ENCODE measurements at places on chromosomes 3 and 15.

DNA sequence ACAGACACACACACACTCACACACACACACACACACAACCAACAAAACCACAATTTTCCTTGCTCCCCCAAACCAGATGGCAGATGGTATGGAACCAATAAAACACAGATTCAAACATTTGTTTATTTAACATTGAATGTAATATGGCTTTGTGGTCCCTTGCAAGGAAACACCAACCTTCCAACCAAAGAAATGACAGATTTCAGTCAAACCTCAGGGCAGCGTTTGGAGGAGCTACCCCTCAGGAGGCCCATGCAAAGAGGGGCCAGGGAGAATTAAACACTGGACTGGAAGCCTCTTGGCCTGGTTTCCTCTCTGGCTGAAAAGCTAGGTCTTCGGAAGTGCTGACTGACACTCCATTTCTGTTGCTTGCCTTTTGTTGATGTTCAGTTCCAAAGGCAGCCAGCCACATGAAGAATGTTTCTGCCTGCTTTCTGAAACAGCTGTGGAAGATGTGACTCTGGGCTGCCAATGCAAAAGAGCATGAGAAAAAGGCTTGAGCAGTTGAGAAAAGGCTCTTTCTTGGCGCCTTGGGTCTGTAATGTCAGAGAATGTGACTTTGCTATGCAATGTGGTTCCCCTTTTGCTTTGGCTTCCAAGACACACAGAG lies 296.1 kb downstream of the RPLP1 start:
- no peak for DNase-seq

DNA sequence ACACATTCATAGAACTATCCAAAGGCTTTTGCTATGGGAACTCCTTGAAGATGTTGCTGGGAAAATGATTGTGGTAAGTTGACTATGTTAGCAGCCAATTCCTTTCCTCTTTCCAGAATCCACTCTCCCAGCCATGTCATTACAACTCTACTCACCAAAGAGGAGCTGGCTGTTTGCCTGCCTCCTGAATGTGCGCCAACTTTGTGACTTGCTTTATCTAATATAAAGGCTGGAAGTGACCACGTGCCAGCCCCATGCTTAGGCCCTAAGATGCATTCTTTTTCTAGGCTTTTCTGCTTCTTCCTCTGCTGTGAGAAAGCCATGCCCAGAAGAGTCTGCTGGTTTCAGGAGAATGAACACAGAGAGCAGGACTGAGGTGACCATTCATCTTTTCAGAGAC lies 182.2 kb downstream of the GABRB3 start:
- no peak for DNase-seq

- no peak for DNase-seq
Measured at GRCh38 chr3:43319376-43319775, 33.0 kb downstream of the SNRK start.

GRCh38 chr3:194503081-194503531 lies 16.3 kb upstream of the ATP13A3 start:
- DNase-seq, result no peak

DNA sequence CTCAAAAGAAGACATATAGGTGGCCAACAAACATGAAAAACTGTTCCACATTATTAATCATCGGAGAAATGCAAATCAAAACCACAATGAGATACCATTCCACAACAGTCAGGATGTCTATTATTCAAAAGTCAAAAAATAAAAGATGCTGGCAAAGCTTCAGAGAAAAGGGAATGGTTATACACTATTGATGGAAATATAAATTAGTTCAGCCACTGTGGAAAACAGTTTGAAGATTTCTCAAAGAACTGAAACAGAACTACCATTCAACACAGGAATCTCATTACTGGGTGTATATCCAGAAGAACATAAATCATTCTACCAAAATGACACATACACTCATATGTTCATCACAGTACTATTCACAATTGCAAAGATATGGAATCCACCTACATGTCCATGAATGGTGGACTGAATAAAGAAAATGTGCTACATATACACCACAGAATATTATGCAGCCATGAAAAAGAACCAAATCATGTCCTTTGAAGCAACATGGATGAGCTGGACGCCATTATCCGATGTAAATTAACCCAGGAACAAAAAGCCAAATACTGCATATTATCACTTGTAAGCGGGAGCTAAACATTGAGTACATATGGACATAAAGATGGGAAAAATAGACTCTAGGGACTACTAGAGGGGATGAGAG lies 32.7 kb upstream of the DGKG start:
- no peak for DNase-seq

- no peak for DNase-seq
Measured at GRCh38 chr3:117893638-117894037, 1141.0 kb downstream of the IGSF11 start.

DNA sequence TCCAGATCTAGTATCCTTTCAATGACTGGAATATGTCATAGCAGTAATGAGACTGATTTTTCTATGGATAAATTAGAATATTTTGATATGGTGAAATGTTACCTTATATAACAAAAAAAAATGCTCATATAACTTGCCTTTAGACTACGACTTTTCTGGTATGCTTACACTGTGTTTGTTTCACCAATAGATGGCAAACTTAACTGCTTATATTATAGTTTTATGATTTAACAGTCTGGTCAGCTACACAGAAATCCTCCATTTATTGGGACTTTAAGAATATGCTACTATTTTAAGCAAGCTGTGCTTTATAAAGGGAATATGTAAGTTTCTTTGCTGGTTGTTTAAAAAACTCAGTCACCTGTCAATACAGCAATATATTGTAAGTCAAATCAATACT lies 205.6 kb downstream of the VGLL3 start:
- DNase-seq, result no peak

GRCh38 chr15:89138999-89139612 lies 50.9 kb downstream of the ABHD2 start:
- DNase-seq, result no peak

DNA sequence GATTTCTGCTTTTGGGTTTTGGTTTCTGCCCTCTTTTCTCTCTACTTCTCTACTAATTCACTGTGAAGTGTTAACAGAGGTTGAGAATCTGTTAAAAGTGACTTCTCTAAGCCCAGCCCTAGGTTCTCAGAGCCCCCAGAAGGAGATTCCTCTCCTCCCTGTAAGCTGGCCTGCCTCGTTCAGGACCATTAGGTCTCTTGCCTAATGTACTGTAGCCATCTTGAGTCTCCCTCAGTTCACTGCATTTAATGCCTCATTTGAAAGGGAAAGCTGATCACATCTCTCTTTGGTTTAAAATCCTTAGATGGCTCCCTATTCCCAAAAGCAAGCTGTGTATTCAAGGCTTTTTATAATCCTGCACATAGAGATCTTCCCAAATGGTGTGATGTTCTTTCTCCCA lies 16.3 kb downstream of the RTP1 start:
- DNase-seq, result no peak

DNA sequence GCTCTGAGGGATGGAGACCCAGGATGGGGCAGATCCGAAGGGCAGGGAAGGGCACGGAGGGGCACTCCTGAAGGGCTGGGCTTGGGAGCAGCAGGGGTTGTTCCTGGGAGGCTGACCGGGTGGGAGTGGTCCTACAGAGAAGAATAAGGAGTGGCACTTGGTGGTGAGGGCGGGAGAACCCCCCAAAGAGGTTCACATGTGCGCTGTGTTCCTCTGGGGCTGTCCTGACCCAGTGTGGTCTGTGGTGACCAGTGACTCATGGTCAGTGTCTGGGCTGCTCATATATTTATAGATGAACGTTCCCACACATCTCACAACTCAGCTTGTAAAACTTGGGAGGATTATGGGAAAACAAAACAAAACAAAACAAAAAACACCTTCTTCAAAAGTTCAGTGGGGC lies 10.0 kb downstream of the TRPM1 start:
- no peak for DNase-seq

DNA sequence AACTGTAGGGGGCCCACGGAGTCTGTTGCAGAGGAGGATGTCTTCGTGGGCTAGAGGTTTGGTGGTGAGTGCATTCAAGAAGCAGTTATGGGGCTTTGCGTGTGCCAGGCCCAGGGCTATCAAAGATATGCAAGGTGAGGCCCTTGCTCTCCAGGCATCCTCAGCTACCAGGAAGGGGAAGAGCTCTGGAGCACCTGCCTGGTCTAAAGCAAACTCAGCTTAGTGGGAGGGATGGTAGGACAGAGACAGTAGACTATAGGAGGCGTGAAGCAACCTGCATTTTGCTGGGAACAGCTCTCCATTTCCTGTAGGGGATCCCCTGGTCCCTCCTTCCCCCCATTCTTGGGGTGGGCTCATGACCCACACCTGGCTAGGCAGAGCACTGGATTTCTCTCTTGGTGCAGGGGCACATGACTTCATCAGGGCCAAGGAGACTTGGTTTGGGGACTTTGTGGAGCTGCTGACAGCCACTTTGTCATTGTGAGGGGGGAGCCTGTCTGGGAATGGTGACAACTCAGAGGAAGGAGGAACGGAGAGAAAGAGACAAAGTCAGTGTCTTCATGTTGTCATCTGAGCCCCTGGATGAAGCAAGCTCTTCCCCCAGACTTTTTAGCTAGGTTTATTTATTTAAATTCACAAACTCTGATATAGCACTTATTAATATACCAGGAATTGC lies 8.6 kb upstream of the EEFSEC start:
- no peak for DNase-seq

GRCh38 chr15:83287541-83288027 lies 3.1 kb upstream of the BNC1 start:
- no peak for DNase-seq

DNA sequence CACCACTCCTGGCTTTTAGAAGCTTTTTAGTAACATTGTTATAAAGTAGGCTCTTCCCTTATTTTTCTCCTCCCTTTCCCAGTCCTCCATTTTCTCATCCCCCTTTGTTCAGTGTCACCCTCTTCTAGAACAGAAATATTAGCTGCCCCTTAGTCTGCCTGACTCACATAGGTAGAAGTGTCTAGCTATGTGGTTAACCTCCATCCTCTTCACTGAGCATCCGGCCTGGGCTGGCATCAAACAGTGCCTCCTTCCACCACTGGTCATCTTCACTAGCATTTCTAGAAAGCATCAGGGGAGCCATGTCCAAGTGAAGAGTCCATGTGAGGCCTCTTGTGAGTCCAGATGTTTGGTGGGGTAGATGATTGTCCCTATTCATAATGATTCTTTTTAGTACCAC lies 70.0 kb upstream of the SKOR1 start:
- no peak for DNase-seq

- DNase-seq, result no peak
Measured at GRCh38 chr3:150582620-150583019, 20.5 kb upstream of the SELENOT start.

GRCh38 chr15:35963326-35963725 lies 417.4 kb upstream of the DPH6 start:
- no peak for DNase-seq

DNA sequence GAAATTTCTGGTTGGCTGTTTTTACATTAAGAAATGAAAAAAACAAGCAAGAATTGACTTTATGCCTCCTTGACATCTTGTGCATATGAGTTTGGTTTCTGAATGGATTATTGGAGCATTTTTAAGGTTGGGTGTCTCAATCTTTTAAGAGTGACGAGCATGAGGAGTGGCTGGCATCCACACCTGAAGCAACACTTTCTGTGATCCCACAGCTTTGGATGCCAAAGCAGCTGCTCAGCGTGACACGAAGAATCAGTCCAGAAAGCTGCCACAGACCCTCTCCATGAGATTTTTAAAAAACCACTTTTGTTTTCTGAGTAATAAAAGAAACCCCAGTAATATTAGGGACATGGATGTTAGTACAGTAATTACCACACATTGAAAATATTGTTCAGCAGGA lies 154.5 kb downstream of the KLF13 start:
- no peak for DNase-seq

DNA sequence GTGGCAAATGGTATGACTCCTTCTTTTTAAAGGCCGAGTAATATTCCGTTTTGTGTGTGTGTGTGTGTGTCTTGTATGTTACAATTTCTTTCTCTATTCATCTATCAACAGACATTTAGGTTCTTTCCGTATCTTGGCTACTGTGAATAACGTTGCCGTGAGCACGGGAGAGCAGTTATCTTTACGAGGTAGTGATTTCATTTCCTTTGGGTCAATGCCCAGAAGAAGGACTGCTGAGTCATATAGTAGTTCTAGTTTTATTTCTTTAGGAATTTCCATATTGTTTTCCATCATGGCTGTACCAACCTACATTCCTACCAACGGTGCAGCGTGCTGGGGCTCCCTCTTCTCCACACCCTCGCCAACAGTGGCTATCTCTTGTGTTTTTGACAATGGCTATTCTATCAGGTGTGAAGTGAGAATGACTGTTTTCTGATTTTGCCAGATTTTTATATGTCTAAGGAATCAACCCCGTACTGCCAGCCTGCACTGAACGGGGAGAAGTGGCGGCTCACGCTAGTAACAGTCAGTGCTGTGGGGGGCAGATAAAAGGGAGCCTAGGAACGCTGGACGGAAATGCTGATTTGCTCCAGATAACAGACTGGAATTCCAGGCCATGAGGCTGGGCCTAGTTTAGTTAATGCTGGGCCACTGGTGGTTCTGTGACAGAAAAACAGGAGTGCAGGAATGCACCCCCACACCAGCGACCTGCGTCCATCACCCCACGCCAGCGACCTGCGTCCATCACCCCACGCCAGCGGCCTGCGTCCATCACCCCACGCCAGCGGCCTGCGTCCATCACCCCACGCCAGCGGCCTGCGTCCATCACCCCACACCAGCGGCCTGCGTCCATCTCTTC lies 168.1 kb downstream of the XXYLT1 start:
- no peak for DNase-seq

GRCh38 chr3:106231086-106231485 lies 362.3 kb upstream of the CBLB start:
- DNase-seq, result no peak

DNA sequence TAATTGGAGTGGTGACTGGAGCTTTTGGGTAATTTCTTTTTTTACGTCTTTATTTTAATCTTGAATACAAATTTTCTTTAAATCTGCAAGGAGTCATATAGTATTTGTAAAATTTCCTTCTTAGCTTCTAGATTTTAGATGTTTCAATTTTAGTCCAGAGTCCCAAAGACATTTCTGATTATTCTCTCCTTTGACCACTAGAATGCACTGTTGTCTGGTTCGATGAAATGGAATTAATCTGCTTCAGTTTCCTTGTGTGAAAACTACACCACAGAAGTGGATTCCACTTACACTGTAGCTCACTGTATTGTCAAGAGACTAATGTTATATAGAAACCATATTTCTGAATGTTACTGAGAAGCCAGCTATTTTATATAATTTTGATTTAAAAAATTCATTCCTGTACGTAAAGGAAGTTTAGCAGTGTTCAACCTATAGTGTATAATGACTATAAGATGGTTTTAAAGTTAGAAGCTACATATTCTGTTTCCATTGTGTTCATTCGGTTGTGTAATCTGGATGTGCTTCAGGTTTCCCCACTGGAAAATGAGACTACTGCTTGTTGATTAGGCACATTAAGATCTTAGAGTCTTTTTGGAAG lies 6.1 kb downstream of the GRAMD1C start:
- no peak for DNase-seq

- no peak for DNase-seq
Measured at GRCh38 chr3:10438902-10439610, 66.3 kb downstream of the ATP2B2 start.

- DNase-seq, result no peak
Measured at GRCh38 chr15:82921242-82921641, 31.3 kb downstream of the HOMER2 start.

GRCh38 chr3:18264361-18264760 lies 160.8 kb downstream of the SATB1 start:
- no peak for DNase-seq

GRCh38 chr3:10927551-10927950 lies 65.0 kb upstream of the SLC6A1 start:
- no peak for DNase-seq
